Stimulated activated CD4-positive, alpha-beta T cell treated with anti-CD3 and anti-CD28 coated beads, Interleukin-2, amount 100 ng/mL, for 24 hours (primary cell): ENCODE measurements at places on chromosomes 6 and 20.

DNA sequence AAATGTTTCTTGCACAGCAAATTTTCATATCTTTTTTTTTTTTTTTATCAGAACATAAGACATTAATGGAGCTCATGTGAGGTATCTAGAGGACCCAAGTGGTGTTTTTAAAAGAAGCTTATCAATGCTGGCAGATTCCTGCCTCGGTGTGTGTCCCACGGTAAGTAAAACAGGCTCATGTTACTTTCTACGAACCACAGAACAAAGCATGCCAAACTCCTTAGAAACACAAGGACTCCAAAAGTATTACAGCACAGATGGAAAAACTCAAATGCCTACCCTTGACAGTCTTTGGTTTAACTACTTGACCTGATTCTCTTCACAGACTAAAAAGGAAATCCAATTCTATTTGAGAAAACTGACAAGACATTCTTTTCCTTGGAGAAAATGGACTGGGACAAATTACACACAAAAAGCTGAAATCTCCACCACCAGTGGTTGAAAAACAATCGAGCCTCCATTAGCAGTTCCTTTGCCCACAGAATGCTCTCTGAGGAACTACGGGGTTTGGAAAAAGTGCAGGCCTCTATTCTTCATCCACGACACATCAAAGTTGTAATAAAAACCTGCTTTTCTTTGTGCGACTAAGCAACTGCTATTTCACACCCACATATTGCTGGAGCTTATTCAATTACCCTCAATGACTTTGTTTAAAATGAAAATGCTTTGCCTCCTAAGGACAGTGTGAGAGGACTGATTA, 5.4 kb downstream of the METTL24 start:
- no peak for DNase-seq

GRCh38 chr20:50264534-50265145, 74.0 kb downstream of the CEBPB start:
- no peak for DNase-seq

DNA sequence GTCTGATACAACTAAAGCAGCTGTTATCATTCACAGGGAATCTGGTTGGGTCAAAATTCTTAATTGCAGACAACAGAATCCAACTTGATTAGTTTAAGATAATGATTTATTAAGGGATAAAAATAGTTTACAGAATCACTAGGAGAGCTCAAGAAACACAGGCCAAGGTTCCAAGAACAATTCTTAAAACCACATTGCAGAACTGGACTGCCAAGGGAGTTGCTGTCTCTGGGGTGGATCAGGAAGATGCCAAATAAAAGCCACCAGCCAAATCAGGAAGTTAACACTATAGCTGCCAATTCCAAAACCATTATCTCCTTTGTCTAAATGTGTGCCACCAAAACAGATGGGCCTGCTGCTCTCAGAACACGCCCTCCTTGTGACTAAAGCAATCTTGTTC, 53.7 kb downstream of the NUDT3 start:
- DNase-seq = no peak

GRCh38 chr20:3106658-3107463, 22.3 kb upstream of the AVP start:
- no peak for DNase-seq

GRCh38 chr6:122648726-122649125, 38.5 kb downstream of the PKIB start:
- no peak for DNase-seq
